ENCODE measurements at places on chromosomes 6 and 20.
A peak's percentile ranks its signal among the peaks of the same experiment; 100 is the strongest.

- no peak for DNase-seq
These were observed 75.6 kb upstream of the KIF25 start for GRCh38 chr6:167921831-167922230.

DNA sequence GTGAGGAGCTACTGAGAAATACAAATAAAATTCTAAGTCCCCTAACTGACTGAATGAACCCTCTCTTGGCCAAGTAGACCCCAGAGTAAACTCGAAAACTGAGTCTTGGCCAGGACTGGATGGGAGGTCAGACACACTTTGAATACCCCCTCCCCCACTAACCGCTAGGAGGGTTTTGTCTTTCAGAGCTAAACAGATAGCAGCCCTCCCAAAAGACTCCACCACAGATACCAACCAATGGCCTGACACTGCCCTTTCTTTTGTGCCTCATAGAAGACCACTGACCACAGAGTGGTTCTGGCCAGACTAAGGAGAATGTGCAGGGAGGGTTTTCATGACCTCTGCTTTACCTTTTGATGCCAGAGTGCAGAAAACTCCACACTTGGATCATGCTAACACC, 42.1 kb downstream of the SPACA1 start:
- DNase-seq: no peak

- peak; percentile 44 for DNase-seq
These were observed 33.8 kb upstream of the AIG1 start for GRCh38 chr6:143026696-143027449.

- DNase-seq: no peak
These were observed 21.1 kb downstream of the CHMP4B start for GRCh38 chr20:33832103-33832804.

DNA sequence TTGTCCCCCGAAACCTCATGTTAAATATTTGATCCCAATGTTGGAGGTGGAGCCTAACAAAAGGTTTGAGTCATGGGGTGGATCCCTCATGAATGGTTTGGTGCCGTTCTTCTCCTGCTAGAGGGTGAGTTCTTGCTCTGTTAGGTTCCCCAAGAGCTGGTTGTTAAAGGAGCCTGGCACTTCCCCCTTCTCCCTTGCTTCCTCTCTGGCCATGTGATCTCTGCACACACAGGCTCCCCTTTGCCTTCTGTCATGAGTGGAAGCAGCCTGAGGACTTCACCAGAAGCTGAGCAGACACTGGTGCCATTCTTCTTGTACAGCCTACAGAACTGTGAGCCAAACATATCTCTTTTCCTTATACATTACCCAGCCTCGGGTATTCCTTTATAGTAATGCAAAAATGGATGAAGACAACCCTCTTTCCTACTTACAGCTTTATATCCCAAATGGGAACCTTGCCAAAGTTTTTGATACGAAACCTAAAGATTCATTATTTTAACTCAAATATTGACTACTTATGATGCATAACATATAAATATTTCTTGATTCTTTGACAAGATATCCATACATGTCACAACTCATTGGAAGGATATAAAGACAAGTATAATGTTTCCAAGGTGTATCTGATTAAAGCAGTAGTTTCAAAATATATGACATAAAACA, 61.0 kb downstream of the RNF182 start:
- DNase-seq: no peak

DNA sequence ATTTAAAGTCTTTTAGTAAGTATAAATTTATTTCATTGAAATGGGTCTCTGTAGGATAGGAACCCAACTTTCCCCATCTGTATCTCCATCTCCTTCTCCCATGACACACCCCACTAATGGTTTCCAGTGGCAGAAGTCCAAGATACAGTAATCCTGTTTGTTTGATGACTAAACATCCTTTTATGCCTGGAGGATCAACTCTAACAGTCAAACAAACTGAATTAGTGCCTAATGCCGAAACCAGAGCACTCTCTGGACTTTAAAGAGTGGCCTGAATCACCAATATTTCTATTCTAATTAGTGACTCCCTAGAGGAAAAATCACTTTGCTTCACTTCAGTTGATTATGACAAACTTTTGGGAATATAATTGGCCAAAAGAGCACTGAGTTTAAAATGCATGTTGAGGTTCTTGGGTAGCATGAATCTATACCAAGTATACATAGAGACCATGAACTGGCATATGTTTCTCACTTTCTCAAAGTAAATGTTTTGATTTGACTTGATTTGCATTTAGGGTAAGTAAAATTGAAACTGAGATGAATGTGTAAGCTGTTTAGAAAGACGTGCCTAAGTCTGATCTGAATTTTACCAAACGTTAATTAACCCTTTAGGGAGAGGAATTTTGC, 776.4 kb upstream of the NRSN1 start:
- DNase-seq: no peak

DNA sequence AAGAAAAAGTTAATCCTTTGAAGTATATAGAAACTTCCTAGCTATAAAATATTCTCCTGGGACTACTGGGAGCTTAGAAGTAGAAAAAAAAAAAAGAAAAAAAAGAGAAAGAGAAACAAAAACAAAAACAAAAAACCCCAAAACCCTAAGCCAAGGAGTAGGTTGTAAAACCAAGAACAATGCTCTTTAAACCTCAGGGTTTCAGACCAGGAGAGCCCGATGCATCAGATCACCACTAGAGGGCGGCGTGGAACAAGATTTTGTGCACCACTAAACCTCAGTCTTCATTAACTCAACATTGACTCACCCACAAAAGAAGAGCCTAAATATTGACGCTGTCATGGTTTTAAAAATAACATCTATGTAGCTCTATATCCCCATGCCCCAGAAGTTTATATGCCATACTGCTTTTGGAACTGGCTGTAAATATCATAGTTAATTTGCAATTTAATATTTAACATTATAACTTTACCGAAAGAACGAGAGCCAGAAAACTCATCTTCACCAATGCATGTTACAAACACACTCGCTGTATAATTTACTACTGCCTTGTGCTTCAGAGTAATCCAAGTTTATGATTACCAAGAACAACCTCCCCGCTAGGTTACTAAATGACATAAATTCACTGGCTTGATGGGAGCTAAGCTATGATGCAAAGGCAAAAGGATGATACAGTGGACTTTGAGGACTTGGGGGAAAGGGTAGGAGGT, 19.2 kb downstream of the MCUR1 start:
- DNase-seq: peak; percentile 76

DNA sequence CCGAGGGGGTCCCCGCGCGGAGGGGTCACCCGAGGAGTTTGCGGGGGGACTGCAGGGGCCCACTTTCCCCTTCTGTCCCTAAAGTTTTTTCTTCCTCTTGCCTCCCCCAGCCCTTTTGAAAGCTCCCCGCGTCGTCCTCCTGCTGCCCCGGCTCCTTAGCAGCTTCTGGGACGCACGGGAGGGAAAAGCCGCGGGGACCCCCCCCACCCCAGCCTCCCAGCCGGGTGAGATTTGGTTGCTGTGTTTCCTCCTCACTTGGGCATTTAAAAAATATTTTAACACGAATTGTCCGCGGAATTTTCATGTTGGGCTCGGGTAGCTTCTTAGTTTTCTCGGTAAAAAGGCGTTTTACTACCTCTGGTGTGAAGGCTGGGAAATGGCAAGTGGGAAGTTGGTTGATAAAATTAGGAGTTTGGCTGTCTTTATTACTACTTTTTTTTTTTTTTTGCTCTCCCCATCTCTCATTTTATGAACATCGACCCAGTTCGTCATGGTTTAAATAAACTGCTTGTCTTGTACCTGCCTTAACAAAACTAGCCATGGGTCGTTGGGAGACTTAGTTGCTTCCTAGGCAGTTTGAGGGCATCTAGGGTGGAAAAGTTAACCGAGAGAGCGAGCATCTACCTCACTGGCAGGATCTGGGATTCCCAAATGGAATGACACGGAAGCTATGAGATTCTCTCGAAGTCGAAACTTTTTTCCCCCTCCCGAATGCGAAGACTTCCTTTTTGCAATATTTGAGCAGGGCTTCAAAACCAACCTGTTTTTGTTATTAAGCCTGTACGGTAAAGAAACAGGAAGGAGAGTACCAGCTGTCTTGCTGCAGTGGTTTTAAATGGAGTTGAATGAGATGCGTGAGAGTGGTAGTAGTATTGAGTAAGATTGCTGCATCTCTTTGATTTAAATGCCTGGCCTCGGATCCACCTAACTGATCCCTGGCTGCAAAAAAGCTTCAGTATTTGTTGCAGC, 868 bp downstream of the NCOA3 start:
- peak; percentile 32 for DNase-seq

DNA sequence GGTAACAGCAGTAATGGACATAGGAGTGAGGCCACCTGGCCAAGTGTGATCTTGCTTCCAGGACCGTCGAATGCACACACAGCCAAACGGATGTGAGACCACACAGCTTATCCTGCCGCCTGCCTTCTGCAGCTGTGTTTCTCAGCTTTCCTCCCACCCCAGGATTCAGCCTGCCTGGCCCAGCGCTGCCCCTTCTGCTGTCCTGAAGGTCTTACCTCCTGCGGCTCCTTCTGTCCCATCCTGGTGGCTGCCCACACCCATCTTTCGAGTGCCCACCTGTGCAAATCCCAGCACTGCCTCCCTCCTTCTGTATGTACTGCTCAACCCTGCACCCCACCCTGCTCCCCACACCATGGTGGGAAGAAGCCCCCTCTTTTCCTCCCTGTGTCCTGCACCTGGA, 49.4 kb upstream of the DACT2 start:
- DNase-seq: no peak

GRCh38 chr6:111809264-111809663, 64.0 kb downstream of the FYN start:
- DNase-seq: no peak

GRCh38 chr6:45438849-45439406, 61.2 kb upstream of the SUPT3H start:
- no peak for DNase-seq

DNA sequence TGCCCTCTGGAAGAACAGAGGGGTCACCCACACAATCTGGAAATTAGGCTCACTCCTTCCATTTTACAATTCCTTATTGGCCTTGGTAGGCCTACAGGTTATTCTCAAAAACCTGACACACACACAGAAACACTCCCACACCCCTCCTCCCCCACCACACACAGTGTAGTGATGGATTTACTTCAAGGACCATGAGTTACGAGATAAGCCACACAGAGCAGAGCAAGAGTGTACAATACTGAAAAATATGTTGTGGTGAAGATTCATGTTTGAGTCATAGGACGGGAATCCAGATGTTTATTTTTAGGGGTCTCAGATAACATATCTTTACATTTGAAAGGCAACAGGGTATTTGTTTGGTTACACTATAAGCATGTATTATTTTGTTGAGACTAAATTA, 291.9 kb downstream of the PLCB1 start:
- no peak for DNase-seq

GRCh38 chr6:128139519-128139918, 238.7 kb upstream of the THEMIS start:
- no peak for DNase-seq

Data from stimulated activated CD4-positive, alpha-beta T cell treated with anti-CD3 and anti-CD28 coated beads, Interleukin-1b, Interleukin-23, amount 100 ng/mL, for 4 hours (primary cell).